ENCODE measurements at places on chromosomes 13 and 19.

GRCh38 chr13:50119591-50119990 lies 104.3 kb downstream of the KCNRG start:
- DNase-seq: no peak

DNA sequence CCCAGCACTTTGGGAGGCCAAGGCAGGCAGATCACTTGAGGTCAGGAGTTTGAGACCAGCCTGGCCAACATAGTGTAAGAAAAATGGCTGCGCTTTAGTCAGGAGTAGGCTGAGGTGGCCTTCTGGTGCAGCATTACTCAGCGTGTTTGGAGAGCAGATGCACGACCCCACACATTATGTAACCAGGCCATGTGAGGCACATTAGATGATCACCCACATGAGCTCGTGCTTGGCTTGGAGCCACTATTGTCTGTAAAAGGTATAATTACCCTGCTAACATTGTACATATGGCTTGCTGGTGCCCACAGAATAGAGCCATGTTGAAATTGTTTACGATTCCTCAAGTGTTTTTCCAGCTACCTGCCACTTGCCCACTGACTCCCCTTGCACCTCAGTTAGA lies 24.0 kb upstream of the SCEL start:
- peak; percentile 43 for DNase-seq

DNA sequence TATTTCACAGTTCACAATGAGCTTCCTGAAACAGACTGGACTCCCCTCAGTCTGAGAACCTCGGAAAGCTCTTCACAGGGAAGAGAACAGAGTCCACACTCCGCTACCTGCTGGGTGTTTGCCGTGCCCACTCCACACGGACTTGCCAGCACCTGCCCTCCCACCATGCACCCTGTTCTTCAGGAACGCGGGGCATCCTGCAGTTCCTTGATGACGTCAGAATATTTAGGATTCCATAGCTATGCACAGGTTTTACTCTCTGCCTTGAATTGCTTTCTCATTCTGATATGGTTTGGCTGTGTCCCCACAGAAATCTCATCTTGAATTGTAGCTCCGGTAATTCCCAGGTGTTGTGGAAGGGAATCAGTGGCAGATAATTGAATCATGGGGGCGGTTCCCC lies 74.4 kb upstream of the FARP1 start:
- no peak for DNase-seq

DNA sequence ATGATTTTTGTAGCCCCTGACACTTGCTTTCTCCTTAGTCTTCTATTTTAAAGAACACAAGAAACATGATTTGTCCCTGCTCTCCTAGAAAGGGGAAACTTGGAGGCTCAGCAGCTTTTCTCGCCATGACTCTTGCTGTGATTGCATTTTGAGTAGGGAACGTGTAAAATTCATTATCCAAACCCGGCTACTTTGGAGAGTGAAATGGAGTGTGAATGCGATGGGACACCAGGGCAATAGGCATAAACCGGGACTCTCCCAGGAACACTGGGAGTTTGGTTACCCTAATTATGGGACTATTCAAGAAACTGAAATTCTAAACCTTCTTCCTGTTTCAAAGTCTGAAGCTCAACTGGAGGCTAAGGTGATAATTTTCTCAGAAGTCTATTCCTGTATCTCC lies 181.7 kb upstream of the RFC3 start:
- no peak for DNase-seq

- DNase-seq: no peak
These were observed 3.9 kb downstream of the WDR62 start for GRCh38 chr19:36058481-36059179.
